ENCODE measurements at places on chromosomes 7 and 10. TPM values are rescaled to one million over a fixed set of nuclear protein-coding genes. Genes with fewer than 3 reads are reported as not detected.

- no peaks in the 10 kb centered on the region for H3K4me1 ChIP-seq
- no peak for DNase-seq
- no peaks in the 10 kb centered on the region for H3K27me3 ChIP-seq
- H3K27ac ChIP-seq: no peak overlapping the region
Observed at GRCh38 chr7:108637049-108637621, 67.5 kb downstream of the DNAJB9 start.

- no peak overlapping the region for H3K27ac ChIP-seq
- H3K36me3 ChIP-seq: no peaks in the 10 kb centered on the region
- H3K4me1 ChIP-seq: peaks cover 15% of the 10 kb centered on the region
- no peaks in the 10 kb centered on the region for H3K27me3 ChIP-seq
- H3K4me3 ChIP-seq: no peak overlapping the region
Observed at GRCh38 chr10:76881477-76882220, 756.0 kb downstream of the KCNMA1 start.

Gene VAX1
- total RNA-seq: not detected

- peaks cover 3% of the 10 kb centered on the region for H3K4me1 ChIP-seq
- H3K27me3 ChIP-seq: no peaks in the 10 kb centered on the region
- H3K4me3 ChIP-seq: no peak overlapping the region
- no peak overlapping the region for H3K27ac ChIP-seq
- no peak for DNase-seq
Observed at GRCh38 chr10:102347236-102347828, 48.2 kb upstream of the NFKB2 start.

Gene MBL2
- total RNA-seq: not detected

DNA sequence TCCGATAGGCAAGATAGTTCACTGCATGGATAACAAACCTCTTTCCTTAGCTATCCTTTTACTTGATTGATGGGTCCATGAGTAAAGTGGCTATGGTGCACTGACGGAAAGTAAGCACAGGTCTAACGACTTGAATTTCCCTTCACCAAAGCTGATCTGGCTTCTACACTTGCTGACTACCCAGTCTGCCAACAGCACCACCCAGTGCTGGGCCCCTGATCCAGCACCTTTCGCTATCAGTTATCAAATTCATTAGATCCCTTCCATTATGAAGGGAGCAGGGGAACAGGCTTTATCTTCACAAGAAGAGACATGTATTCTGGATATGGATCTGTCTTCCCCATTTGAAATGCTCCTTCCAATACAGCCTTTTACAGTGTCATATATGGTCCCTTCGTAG, 855.9 kb downstream of the GRID1 start:
- H3K27ac ChIP-seq: no peak overlapping the region
- DNase-seq: no peak
- H3K36me3 ChIP-seq: no peaks in the 10 kb centered on the region
- H3K4me3 ChIP-seq: no peak overlapping the region
- H3K4me1 ChIP-seq: no peaks in the 10 kb centered on the region

DNA sequence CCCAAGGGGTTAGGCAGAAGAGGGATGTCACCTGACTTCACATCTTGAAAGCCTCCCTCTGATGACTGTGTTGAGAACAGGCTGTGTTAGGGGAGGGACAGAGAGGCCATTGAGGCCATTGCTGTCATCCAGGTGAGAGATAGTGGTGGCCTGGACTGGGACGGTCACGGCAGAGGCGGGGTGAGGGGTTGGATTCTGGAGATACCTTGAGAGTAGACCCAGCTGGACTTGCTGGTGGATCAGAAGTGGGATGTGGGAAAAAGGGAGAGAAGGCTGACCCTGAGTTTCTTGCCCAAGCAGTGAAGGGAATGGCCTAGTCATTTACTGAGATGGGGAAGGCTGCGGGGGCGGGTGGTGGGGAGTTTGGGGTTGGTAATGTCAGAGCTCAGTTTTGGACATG, 13.6 kb downstream of the MTURN start:
- H3K4me3 ChIP-seq: no peak overlapping the region
- no peaks in the 10 kb centered on the region for H3K36me3 ChIP-seq
- H3K27ac ChIP-seq: no peak overlapping the region

DNA sequence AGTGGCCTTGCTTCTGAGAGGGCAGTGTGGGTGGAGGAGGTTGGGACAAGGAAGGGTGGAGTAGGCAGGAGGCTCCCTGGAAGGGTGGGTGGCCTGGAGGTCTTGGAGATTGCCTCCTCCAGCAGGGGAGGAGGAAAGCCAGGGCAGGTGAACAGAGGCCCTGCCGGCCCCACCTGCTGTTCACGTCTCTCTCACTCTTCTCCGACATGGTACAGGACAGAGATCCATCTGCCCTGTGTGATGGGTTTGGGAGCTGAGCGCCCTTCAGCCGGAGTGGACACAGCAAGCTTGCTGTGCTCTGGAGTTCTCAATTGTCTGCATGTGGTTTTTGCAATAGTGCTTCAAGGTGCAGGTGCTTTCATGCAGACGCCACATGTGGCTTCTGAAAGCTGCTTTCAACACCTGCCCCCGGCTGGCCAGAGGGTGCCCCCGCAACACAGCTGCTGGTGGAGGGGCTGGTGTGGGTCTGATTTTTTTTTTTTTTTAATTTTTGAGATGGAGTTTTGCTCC, 82.8 kb upstream of the GNA12 start:
- H3K36me3 ChIP-seq: no peaks in the 10 kb centered on the region
- no peak for DNase-seq
- no peaks in the 10 kb centered on the region for H3K27me3 ChIP-seq
- no peaks in the 10 kb centered on the region for H3K4me1 ChIP-seq

Gene DOCK4
- total RNA-seq: 40.3 TPM

Gene PAX4
- not detected for total RNA-seq

GRCh38 chr7:37578350-37578749, 105.2 kb upstream of the GPR141 start:
- no peaks in the 10 kb centered on the region for H3K27me3 ChIP-seq
- no peak overlapping the region for H3K27ac ChIP-seq
- H3K4me1 ChIP-seq: no peaks in the 10 kb centered on the region

- H3K36me3 ChIP-seq: no peaks in the 10 kb centered on the region
- peaks cover 7% of the 10 kb centered on the region for H3K4me1 ChIP-seq
- H3K4me3 ChIP-seq: no peak overlapping the region
- no peak overlapping the region for H3K27ac ChIP-seq
Observed at GRCh38 chr10:79372871-79373270, 25.6 kb downstream of the PPIF start.

Gene RAPGEF5
- 68.0 TPM for total RNA-seq

Gene CNNM1
- 2.5 TPM for total RNA-seq

GRCh38 chr7:133674079-133674763, 421.3 kb downstream of the EXOC4 start:
- H3K27me3 ChIP-seq: no peaks in the 10 kb centered on the region
- H3K27ac ChIP-seq: no peak overlapping the region
- no peaks in the 10 kb centered on the region for H3K36me3 ChIP-seq
- H3K4me1 ChIP-seq: no peaks in the 10 kb centered on the region
- H3K4me3 ChIP-seq: no peak overlapping the region

GRCh38 chr7:77565917-77566316, 28.8 kb downstream of the PTPN12 start:
- H3K4me1 ChIP-seq: peaks cover 64% of the 10 kb centered on the region
- H3K36me3 ChIP-seq: no peaks in the 10 kb centered on the region
- no peak overlapping the region for H3K4me3 ChIP-seq

- no peaks in the 10 kb centered on the region for H3K36me3 ChIP-seq
- H3K4me3 ChIP-seq: no peak overlapping the region
- H3K27me3 ChIP-seq: no peaks in the 10 kb centered on the region
- DNase-seq: no peak
Observed at GRCh38 chr10:67075491-67075971, 149.7 kb downstream of the LRRTM3 start.

- peaks cover 7% of the 10 kb centered on the region for H3K27me3 ChIP-seq
- no peaks in the 10 kb centered on the region for H3K36me3 ChIP-seq
- no peak overlapping the region for H3K4me3 ChIP-seq
- no peak for DNase-seq
- no peak overlapping the region for H3K27ac ChIP-seq
Observed at GRCh38 chr7:139481364-139481763, 2.1 kb downstream of the KLRG2 start.

DNA sequence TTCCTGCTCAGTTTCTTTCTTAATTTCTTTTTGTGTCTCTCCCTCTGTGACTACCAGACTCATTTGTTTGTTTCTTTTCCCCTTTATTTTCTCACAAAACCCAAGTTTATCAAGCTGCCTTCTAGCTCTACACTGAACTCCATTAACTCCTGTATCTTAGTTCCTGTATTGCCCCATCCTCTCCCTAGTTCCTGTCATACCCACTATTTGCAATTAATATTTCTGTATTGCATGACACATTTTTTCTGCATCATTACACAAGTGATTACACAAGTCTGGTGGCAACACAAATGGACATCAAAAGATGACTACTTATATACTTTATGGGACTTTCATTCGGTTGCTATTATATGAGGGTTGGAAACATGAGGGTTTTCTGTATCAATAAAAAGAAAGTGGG, 26.9 kb upstream of the OR9A4 start:
- DNase-seq: no peak
- no peaks in the 10 kb centered on the region for H3K36me3 ChIP-seq
- no peak overlapping the region for H3K4me3 ChIP-seq
- no peaks in the 10 kb centered on the region for H3K4me1 ChIP-seq
- no peaks in the 10 kb centered on the region for H3K27me3 ChIP-seq
- no peak overlapping the region for H3K27ac ChIP-seq

Gene NCAPG2
- total RNA-seq: 9.6 TPM

DNA sequence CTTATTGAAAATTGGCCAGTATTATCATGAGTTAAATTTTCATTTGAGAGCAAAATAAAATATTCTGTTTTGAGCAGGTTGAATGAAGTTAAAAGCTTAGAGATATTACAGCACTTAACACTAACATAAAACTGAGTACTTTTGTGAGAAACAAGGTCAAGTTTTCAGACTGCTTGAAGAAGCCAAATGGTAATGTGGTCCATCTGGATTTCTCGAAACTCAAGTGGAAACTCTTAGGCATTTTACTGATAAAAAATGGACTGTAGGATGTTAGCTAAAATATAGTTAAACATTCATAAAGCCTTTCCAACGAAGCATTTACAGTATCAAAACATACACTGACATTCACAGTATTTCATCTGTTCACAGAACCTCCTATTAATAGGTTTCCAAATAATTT, 528.1 kb upstream of the SEMA3D start:
- H3K27me3 ChIP-seq: no peaks in the 10 kb centered on the region
- H3K27ac ChIP-seq: no peak overlapping the region
- no peak for DNase-seq
- no peak overlapping the region for H3K4me3 ChIP-seq
- H3K4me1 ChIP-seq: peaks cover 3% of the 10 kb centered on the region

Gene ZNF862
- total RNA-seq: 21.1 TPM

DNA sequence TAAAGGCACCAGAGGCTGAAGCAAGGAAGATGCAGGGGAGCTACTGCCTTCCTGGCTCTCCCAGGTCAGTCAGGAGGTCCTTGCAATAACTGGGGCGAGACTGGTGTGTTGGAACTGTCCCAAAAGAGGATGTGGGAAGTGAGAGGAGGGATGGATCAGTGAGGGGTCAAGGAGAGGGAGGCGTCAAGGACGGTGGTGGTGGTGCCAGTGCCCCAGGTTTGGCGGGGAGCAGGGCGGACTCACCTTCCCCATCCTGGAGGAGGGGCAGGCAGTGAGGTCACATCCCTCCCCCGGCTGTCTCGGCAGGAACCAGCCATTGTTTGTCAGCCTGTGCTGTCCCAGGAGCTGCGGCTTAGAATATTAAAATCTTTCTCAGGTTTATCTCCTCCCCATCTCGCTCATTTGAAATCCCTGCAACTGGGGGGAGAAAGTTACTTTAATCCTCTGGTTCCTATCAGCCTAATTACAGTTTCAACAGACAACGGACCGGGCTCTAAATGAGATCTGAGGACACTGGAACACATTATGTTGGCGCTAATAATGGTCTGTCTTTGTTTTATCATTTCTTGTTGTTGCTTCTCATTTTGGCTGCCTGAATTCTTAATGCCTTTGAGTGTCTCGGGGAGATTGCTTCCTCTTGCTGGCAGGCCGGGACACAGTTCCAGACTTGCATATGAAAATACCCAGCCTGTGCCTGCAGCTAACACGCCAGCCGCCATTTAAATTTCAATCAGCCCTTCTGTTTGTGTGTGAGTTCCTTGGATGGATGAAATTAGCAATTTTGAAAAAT, 387.5 kb downstream of the RPS24 start:
- no peak overlapping the region for H3K4me3 ChIP-seq
- H3K4me1 ChIP-seq: no peaks in the 10 kb centered on the region
- H3K27ac ChIP-seq: no peak overlapping the region
- H3K36me3 ChIP-seq: no peaks in the 10 kb centered on the region

DNA sequence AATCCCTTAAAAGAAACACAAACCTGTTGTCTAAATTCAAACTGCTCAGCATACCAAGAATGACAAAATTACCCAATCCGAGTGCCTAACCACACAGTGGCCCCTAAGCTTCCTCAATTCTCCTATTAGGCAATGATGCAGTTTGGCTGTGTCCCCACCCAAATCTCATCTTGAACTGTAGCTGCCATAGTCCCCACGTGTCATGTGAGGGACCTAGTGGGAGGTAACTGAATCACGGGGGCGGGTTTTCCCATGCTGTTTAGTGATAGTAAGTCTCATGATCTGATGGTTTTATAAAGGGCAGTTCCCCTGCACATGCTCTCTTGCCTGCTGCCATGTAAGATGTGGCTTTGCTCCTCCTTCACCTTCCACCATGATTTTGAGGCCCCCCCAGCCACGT, 21.9 kb downstream of the PSAP start:
- no peak overlapping the region for H3K27ac ChIP-seq
- peaks cover 89% of the 10 kb centered on the region for H3K36me3 ChIP-seq
- H3K27me3 ChIP-seq: no peaks in the 10 kb centered on the region
- no peak for DNase-seq
- H3K4me3 ChIP-seq: no peak overlapping the region

DNA sequence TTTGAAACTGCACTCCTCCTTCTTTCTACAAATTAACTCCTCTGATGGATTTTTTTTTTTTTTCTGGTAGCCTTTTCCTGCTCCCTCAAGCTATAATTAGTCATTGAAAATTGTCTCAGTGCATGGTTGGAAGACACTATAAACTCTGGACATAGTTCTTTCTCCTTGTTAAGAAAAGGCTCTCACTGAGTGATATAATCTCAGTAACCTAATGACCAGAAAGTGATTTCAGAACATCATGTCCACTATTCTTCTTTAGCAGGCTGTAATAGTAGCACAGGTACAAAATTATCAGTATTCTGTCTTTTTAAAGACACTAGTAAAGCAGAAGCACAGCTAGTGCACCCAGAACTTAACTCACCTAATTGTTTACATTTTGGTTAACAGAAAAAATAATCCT, 752.6 kb upstream of the PHF14 start:
- DNase-seq: no peak
- no peak overlapping the region for H3K4me3 ChIP-seq
- H3K4me1 ChIP-seq: no peaks in the 10 kb centered on the region
- no peak overlapping the region for H3K27ac ChIP-seq
- no peaks in the 10 kb centered on the region for H3K27me3 ChIP-seq
- no peaks in the 10 kb centered on the region for H3K36me3 ChIP-seq

GRCh38 chr10:76306856-76307255, 875.4 kb downstream of the LRMDA start:
- H3K27ac ChIP-seq: no peak overlapping the region
- no peaks in the 10 kb centered on the region for H3K36me3 ChIP-seq
- peaks cover 7% of the 10 kb centered on the region for H3K4me1 ChIP-seq

Gene MMD2
- not detected for total RNA-seq
